ENCODE measurements at places on chromosomes 16 and 17. TPM values are rescaled to one million over a fixed set of nuclear protein-coding genes. Genes with fewer than 3 reads are reported as not detected.
A peak's percentile ranks its signal among the peaks of the same experiment; 100 is the strongest.

- no peak for DNase-seq
Measured at GRCh38 chr16:3119286-3119685, 6.9 kb downstream of the ZNF205 start.

- DNase-seq: peak; percentile 82
Measured at GRCh38 chr17:751269-752001, 629 bp downstream of the GEMIN4 start.

DNA sequence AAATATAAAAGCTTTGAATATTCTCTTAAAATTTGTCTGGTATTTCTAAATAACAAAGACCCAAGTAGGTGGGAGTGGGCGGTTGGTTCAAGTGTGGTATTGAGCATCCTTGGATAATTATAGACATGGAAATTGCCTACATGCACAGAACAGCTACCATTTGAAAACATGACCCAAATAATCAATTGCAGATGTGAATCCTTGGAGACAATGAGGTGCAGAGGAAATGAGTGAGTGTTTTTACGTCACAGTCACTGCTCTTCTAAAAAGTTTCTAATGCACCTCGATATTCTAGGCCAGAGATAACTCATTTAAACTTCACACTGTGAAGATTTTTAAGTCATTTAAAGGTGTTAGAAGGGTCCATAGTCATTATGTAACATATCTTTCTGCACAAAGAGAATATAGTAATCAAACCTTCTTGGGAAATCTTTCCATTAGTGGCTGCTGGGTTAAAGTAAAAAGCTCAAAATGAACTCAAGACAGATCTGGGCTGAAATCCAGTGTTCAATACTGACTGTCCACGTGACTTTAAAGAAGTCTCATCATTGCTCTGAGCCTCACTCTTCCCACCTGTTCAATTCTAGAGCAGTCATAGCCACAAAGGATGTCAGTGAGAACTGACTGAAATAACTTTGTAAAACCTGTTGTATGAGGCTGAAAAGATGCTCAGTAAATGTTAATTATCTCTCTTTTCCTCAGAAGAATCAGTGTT lies 144.5 kb downstream of the CDH11 start:
- no peak for DNase-seq

GRCh38 chr16:67034487-67034886 lies 5.5 kb downstream of the CBFB start:
- no peak for DNase-seq

DNA sequence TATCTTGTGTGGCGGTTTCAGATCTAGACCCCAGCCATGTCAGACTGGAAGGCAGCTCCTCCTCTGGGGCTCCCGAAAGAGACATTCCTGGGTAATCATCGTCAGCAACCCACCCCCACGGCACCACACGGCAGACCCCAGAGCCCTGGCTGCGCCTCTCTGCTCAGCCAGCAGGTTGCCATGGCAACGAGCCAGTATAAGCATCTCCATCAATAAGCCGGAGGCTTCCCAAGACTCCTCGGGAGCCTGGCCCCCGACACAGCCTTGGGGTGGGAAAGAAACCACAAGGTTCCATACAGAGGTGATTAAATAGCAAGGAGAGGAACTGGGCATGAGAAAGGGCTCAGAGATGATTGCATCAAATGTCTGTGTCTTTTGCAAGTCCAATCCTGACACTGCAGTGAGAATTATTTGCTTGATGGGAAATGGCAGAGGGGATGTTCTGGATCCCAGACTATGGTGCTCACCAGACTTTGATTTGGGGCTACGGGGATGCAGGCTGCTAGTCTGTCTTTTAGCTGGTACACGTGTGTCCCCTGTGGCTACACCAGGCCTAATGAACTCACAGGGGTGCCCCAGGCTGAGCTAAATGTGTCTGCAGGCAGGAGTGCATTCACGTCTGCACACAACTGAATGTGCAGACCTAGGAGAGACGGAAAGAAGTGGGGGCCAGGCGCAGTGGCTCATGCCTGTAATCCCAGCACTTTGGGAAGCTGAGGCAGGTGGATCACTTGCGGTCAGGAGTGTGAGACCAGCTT lies 320.5 kb upstream of the TNRC6C start:
- DNase-seq: peak; percentile 73

DNA sequence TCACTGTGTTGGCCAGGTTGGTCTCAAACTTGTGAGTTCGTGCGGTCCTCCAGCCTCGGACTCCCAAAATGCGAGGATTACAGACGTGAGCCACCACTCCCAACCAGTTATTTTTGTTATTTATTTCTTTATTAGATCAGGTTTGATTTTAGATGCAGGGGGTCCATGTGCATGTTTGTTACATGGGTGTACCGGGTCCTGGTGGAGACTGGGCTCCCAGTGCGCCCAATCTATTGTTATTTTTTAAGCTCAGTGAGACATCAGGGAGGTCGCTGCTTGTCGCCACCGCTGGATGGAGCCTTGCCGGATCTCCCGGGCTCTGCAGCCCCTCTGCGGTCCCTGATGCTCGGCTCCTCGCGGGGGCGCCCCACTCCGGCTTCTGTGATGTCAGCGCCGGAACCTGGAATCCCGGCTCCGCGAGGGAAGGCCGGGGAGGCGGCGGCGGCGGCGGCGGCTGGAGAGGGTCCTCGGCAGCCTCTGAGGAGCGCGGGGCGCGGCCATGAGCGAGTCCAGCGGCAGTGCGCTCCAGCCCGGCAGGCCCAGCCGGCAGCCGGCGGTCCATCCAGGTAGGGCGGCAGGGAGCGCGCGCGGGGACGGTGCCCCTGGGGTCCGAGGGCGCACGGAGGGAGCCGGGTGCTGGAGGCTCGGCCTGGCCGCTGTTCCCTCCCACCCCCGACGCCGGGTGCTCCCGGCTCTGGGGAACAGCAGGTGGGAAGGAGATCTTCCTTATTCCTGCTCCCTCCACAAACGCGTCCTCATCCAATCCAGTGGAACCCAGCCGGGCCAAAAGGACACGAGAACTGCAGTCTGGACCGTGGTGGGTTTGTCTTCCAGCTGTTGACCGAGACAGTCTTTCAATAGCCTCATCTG lies at the start of gene TMC7:
TMC7 (plus strand) TSS at position 370 of the 870 bp plus-strand sequence; CDS start at position 500, 130 bp downstream.
- DNase-seq: peak; percentile 87

DNA sequence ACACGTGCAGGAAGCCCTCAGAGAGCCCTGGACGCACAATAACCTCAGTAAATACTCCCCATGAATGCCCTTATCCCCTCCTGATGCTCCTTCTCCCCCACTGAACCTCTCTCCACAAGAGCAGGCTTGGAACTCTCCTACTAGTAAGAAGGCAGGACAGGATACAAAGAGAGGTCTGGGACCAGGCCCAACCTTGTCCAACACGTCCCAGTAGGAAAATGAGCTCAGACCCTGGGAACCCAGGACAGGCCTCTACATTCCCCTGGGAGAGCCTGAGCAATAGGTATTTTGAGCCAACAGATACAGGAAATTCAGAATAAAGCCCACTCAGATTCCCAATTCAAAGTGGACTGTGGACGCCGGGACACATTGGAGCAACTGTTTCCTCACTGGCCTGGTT lies 19.2 kb downstream of the ZNF423 start:
- DNase-seq: no peak

GRCh38 chr16:1424028-1424427 lies 3.5 kb upstream of the UQCC4 start:
- no peak for DNase-seq

- DNase-seq: no peak
Measured at GRCh38 chr17:8872036-8872704, 4.7 kb upstream of the PIK3R6 start.

DNA sequence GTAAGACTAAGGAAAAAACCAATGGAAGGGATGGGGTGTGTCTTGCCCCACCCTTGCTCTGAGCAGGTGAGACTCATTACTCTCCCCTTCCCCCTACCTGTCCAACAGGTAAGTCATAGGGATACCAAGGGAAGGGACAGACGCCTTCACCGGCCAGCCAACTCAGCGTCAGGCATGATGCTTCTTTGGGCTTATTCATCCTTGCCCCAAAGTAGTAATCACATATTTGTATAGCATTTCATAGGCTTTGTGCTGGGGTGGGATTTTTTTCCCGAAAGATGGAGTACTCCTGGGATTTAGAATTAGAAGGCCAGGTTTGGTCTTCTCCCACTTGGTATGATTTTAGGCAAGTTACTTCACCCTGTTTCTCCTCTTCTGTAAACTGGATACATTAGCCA lies 509 bp upstream of the JUP start:
- DNase-seq: no peak

DNA sequence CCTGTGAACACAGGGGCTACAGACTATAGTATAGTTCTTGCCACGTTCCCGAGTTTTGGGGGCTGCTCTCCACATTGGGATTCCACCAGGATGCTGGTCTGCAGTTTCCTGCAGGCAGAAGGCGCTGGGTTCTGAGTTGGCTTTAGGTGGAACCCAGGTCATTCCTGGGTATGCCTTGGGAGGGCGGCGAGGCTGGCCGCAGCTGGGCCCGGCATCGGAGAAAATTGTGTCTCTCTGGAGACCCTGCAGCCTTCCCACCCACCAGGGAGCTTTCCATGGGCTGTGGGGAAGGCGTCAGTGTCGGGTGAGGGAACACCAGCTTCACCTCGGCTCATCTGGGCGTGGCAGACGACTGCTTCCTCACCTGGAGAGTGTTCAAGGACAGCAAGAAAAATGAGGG lies 183.6 kb downstream of the RAB11FIP4 start:
- DNase-seq: no peak

ZNF594 gene
- 5.7 TPM for total RNA-seq

KRTAP9-2 gene
- total RNA-seq: not detected

OTOP2 gene
- not detected for total RNA-seq

CNP gene
- total RNA-seq: 53.6 TPM
